ENCODE measurements at places on chromosomes 6 and 20. TPM values are rescaled to one million over a fixed set of nuclear protein-coding genes. Genes with fewer than 3 reads are reported as not detected.

Gene PTPRT
- total RNA-seq = not detected

Gene SYCP2
- total RNA-seq = 0.84 TPM

- DNase-seq = no peak
Observed at GRCh38 chr6:8069631-8070284, 5.6 kb upstream of the BLOC1S5 start.

GRCh38 chr6:5556011-5556410 lies 294.7 kb downstream of the FARS2 start:
- no peak for DNase-seq

- DNase-seq = no peak
Observed at GRCh38 chr6:113377362-113377942, 479.7 kb upstream of the MARCKS start.

Gene HBS1L
- total RNA-seq = 147 TPM

DNA sequence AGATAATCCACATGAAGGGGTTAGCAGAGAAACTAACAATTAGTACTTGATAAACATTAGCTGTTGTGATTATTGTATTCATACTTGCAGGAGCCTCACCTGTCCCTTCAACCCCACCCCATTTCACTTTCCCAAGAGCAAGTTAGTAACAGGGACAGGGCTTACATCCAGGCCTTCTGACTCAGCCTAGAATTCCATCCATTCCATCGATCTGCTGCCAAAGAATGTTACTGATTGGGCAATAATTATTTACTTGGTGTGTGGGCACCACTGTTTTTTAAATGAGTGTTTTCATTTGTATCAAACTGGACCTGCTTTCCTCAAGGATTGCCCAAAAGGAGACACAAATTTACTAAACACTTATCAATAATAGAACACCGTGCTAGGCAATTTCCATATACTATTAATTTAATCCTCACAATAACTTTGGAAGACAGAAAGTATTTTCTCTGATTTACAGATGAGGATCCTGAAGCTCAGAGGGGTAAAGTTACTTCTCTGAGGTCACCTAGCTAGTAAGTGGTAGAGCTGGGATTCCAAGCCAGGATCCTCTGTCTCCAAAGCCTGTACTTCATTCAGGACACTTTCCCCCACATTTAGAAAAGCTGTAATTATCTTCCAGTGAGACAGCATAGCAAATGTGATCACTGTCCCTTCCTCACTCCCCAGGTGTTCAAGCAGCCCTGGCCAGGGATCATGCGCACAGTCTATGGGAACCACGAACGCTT lies 32.8 kb downstream of the GSS start:
- no peak for DNase-seq

DNA sequence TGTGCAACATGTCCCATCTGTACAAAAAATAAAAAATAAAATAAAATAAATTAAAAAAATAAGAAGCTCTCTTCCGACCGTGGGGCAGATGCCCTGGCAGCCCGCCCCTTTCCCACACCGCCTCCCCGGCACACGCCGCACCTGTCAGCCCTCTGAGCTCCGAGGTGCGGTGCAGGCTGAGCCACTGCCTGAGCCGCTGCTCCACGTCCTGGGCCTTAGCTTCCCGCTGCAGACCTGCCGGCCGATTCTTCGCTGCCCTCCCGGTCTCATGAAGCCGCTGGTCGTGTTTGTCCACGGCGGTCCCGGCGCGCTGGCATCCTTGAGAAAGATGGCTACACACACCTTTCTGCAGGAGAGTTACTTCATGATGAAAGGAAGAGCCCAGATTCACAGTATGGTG lies 10.7 kb upstream of the CLPSL2 start:
- no peak for DNase-seq

Gene CCR6
- not detected for total RNA-seq

DNA sequence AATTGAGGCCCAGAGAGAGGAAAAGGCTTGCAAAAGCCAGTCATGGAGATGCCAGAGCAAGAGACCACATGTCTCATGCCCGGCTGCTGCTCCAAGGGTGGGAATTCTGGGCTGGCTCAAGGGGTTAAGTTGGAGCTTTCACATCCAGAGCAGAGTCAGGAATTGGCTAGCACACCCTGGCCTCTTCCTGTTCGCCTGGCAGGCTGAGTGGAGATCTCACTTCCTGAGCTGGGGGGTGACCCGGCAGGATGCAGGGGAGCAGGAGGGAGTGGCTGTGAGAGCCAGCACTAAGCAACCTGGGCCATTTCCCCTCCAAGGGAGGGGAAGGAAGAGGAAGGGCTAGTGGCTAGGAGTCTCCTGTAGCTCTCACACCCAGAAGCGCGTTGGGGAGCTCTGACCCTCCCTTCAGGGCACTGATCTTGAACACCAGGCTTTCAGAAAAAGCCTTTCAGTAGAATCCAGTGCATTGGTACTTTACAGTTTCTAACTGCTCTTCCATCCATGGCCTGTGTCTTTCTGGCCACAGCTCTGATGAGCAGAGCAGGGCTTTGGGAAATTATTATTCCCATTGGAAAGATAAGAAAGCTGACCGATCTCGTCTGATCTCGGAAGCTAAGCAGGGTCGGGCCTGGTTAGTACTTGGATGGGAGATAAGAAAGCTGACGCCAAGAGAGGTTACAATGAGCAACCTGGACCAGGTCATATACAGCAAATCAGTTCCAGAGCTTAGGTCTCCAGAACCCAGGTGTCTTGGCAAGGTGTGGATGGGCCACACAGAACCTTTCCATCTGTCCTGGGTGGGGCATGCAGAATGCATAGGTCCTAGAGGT lies 2.2 kb upstream of the CCM2L start:
- no peak for DNase-seq

Gene ATF6B
- 101 TPM for total RNA-seq

DNA sequence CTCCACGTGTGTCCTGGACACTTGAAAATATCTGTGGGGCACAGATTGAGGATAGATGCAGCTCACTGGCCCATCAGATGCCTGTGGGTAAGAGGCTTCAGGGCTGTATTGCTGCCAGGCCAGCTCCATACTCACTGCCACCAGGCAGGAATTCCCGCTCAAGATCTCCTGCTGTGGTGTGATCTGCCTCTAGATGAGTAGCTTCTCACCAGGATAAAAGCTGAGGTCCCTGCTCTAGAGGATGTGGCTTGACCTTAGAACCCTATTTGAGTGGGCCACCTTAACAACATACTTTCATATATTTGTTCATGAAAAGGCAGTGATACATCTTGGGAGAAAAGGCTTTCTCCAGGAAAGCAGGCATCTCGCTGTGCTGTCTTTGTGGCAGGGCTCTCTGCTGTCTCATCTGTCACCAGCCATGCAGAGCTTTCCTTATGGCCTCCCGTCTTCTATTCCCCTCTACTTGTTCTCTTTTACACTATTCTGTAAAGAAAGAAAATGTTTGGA lies 165.7 kb upstream of the RNF217 start:
- no peak for DNase-seq

DNA sequence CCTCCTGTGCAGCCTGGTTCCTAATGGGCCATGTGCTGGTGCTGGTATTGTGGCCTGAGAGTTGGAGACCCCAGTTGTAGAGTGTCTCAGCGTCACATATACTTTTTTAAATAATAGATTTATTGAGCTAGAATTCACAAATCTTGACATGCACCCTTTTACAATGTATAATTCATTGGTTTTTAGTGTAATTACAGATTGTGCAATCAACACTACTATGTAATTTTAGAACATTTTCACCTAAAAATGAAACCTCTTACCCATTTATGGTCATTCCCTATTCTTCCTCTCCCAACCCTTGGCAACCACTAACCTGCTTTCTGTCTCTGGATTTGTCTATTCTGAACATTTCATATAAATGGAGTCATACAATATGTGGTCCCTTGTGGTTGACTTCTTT lies 10.6 kb downstream of the PRIM2 start:
- DNase-seq = no peak

Gene GSTA3
- total RNA-seq = not detected

Gene SPATS1
- total RNA-seq = not detected

DNA sequence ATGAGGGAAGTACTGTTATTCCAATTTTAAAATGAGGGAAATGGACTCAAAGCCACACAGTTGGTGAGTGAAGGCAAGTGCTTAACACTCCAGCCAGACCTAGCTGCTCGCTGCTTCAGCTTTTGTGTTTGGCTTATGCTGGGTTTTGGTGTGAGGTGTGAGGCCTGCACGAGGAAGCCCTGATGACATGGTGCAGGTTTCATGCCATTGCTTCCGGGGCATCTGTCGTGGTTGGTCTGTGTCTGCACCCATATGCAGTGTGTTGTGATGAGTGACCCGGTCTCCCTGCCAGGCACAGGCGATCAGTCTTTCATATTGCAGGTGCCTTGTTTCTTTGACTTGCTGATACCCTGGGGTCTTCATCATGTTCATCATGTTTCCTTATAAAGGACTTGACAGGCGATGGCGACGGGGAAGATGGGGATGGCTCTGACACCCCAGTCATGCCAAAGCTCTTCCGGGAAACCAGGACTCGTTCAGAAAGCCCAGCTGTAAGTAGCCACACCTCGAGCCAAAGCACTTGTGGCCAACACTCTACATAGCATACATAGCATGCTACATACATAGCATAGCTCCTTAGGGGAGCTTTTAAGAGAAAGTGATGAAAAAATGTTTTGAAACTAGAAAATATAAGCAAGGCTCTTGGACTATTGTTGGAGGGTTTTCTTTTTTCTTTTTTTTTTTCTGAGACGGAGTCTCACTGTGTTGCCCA lies 22.3 kb downstream of the DNMT3B start:
- no peak for DNase-seq

GRCh38 chr20:3276680-3277015 lies 37.7 kb upstream of the SLC4A11 start:
- DNase-seq = no peak

Gene RNF217
- not detected for total RNA-seq

DNA sequence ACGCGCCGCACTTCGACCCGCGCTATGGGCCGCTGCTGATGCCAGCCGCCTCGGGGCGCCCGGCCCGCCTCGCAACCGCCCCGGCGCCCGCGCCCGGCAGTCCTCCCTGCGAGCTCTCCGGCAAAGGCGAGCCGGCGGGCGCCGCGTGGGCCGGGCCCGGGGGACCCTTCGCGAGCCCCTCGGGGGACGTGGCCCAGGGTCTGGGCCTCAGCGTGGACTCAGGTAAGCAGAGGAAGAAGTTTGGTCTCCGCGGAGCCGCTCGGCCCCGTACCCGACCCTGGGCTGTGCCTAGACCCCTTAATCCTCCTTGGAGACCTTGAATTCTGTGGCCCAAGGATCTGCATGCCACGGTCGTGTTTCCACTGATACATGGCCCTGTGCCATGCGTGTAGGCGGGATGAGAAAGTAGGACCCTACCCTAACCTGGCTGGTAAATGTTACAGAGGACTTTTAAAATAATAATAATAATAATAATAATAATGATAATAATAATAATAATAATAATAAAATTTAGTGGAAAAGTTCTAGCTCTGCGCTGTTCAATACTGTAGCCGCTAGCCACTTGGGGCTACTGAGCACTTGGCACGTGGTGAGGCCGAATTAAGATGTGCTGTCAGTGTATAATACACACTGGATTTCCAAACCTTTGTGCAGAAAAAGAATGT lies 5.6 kb downstream of the VGLL2 start:
- no peak for DNase-seq

Gene MYBL2
- 82.6 TPM for total RNA-seq

GRCh38 chr6:113565306-113565705 lies 291.8 kb upstream of the MARCKS start:
- DNase-seq = no peak

Gene SLC22A2
- not detected for total RNA-seq

DNA sequence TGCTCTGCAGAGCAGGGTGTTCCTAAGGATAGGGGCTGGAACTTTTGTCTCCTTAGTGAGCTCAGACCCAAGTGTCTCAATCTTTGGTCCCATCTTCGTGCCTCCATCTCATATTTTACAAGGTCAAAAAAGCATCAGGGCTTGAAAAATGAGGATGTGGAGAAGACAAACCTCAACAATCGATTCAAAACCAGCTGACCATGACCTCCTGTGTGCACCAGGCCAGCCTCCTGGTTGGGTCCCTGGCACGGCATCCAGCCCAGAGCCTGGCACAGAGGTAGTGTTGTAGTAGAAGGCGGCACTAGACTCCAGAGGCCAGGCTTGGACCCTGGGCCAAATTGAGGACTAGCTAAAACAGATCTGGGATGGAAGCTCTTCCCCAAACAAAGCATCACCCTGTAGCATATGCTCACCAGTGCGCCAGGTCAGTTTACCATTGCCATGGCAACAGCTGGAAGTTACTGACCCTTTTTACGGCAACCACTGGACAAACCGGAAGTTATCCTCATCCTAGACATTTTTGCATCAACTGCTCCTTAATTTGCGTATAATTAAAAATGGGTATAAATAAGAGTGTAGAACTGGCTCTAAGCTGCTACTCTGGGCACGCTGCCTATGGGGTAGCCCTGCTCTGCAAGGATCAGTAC lies 69.3 kb upstream of the BLCAP start:
- DNase-seq = no peak

DNA sequence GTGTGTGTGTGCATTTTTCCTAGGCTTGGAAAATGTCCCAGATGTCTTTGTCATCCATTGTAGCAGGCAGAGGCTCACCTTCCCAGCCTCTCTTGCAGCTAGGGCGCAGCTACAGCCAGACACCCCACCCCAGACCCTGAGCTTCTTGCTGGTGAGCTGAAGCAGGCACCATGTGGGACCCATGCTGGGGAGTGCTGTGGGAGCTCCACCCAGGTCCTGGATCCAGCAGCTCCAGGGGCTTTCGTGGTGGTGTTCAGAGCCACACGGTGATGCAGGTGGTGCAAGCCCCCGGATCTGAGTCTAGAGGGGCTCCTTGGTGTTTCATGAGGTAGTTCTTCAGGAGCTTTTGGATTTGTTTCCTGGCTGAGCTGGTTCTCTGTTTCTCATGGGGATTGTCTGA lies 56.0 kb upstream of the ZFP64 start:
- DNase-seq = no peak

DNA sequence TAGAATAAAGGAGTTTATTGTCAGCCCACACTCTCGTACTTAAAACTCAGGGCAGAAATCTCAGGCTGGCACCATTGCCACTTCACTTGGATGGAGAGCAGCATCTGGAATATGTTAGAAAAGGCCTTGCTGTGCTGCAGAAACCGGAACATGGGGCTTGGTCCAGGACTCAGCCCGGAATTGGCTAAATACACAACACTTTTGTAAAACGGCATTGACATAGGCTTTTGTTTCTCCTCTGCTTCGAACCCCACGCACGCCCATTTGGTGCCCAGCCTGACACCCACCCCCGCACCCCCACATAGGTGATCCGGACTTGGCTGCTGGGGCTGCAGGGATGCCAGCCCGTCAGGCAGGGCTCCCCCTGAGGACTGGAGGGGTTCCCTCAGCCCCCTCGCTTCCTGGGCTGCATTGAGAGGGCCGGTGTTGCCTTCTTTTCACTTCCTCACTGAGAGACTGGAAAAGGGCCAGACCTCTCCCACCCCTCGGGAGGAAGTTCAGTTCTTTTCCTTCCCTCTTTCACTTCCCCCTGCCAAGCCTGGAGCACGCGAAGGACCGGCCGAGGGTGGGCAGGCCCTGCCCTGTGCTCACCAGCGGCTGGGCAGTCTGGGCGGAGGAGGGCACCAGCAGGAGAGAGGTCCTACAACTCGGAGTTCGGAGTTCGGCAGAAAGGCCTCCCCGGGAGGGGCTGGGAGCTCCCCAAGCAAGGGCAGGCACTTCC lies 17.9 kb upstream of the CST3 start:
- DNase-seq = no peak

DNA sequence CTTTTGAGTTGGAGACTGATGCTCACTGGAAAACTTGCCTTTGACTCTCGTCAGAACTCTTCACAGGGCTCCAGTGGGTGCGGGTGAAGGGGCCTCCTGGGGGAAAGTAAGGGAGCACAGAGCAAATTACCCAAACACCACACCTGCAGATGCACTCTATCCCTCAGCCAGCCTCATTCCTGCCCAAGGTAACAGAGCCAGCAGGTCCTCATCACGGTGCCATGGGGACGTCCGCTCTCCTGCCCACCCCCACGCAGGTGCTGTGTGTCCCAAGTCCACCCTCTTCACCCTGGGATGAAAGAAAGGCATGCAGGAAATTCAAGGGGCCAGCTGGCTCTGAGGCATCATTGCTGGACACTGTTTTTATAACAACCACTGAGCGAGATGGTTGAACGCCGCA lies 269.0 kb downstream of the SMOC2 start:
- DNase-seq = no peak
